ENCODE measurements at places on chromosomes 2 and 18.

DNA sequence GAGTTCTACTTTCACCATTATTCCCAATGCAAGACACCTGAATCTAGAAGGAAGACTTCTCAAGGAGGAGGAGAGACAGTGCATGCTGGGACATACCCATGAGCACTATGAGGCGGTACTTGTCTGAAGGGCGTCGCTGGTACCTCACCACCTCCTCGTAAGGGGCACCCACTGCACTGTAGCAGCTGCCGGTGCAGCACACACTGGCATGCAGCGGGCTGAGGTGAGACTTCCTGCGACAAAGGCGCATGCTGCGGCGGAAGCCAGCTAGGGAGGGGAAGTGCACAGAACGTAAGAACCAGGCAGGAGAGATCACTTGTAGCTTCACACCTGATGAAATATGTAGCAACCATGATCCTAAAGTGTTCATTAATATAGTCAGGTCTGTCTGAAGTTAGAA, 12.8 kb upstream of the TMEM237 start:
- DNase-seq, result no peak

- no peak for DNase-seq
Measured at GRCh38 chr2:106105151-106105922, 88.8 kb downstream of the UXS1 start.

GRCh38 chr2:62054916-62055450, 140.9 kb upstream of the B3GNT2 start:
- DNase-seq, result no peak

DNA sequence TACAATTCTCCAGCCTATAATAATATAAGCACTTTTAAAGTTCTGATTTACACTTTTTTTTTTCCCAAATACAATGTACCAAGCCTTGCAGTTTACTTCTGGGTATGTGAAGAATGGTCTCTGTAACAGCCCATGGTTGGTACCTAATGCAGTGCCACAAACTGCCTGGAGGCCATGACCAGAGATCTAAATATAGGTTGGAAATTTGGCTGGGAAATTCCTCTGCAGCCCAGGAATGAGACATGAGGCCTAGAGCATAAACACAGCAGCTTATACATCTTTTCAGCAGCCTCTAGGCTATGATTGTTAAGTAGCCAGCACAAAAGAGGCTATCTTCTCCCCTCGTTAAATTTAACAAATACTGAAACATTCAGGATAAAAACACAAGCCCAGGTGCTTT, 432.0 kb upstream of the FAM98A start:
- no peak for DNase-seq

- no peak for DNase-seq
Measured at GRCh38 chr2:85959826-85960225, 71.0 kb upstream of the ST3GAL5 start.

GRCh38 chr2:74142340-74142739, 5.4 kb downstream of the BOLA3 start:
- peak; percentile 10 for DNase-seq

All from suppressor macrophage treated with lipopolysaccharide for 1 hour (primary cell).